Type B pancreatic cell (in vitro differentiated cells): ENCODE measurements at places on chromosomes 5 and 9. TPM values are rescaled to one million over a fixed set of nuclear protein-coding genes. Genes with fewer than 3 reads are reported as not detected.

DNA sequence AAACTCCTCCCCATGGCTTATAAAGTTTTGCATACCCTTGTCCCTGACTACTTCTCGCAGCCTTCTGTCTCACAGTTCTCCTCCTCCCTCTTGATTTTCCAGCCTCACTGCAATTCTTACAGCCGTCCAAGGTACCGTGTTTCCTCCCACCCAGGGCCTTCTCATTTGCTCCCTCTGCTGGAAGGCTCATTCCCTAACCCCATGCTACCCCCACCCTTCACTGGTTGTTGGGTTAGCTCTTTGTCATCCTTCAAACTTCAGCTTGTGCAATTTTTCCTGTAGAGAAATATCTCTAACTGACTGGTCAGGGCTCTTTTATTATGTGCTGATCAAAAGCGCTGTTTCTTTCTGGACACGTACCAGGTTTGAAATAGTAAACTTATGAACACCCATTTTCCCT lies 329.2 kb downstream of the EBF1 start:
- no peak for DNase-seq

The TRIM52 gene
- 10.1 and 14.1 TPM in 2 replicates for total RNA-seq

The DOK3 gene
- total RNA-seq, result 6.2 and 6.9 TPM in 2 replicates

GRCh38 chr9:122695696-122696095 lies 20.8 kb downstream of the OR1L3 start:
- DNase-seq, result no peak

The SLC22A4 gene
- total RNA-seq, result 1.3 and 2.0 TPM in 2 replicates

DNA sequence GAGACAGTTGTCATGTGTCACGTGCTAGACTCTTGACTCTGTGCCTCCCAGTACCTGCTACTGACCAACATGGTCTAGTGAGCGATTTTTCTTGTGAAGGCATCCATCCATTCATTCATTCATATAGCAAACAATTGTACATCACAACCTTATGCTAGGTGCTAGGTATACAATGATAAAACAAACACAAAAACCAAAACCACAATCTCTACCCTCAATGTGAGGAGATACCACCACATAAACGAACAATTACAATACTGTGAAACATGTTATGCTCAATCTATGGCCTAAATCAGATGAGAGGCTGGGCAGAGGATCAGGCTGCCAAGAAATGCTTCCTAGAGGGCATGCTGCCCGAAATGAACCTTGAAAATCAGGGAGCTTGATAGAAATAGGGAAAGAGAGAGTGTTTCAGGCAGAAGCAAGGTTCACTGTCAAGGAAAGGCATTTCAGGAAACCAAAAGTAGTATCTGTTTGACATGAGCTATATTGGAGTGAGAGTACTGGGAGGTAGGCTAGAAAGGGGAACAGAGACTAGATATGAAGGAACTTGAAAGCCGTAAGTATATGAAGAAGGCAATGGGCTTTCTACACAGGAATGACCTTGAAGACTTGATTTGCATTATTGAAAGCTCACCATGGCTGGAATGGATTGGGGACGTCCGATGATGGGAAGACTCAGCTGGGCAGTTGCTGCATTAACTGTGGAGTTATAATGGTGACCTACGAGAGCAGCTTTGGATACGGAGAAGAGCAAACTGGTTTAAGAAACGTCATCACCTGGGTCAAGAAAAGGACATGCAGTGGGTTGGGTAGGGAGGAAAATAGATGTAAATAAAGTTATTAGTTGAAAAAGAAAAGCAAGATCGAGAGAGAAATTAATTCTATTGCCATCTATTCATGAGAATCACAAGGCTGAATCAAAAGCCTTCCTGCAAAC lies 90.1 kb downstream of the THBS4 start:
- DNase-seq, result no peak

GRCh38 chr5:14118551-14119320 lies 24.4 kb upstream of the TRIO start:
- no peak for DNase-seq

The FOXD4L4 gene
- total RNA-seq, result 0.51 TPM in 1 of 2 replicates, not detected in the other

GRCh38 chr9:137771580-137771979 lies 106.0 kb upstream of the CACNA1B start:
- no peak for DNase-seq

- no peak for DNase-seq
Observed at GRCh38 chr9:114559830-114560513, 27.6 kb upstream of the ATP6V1G1 start.

DNA sequence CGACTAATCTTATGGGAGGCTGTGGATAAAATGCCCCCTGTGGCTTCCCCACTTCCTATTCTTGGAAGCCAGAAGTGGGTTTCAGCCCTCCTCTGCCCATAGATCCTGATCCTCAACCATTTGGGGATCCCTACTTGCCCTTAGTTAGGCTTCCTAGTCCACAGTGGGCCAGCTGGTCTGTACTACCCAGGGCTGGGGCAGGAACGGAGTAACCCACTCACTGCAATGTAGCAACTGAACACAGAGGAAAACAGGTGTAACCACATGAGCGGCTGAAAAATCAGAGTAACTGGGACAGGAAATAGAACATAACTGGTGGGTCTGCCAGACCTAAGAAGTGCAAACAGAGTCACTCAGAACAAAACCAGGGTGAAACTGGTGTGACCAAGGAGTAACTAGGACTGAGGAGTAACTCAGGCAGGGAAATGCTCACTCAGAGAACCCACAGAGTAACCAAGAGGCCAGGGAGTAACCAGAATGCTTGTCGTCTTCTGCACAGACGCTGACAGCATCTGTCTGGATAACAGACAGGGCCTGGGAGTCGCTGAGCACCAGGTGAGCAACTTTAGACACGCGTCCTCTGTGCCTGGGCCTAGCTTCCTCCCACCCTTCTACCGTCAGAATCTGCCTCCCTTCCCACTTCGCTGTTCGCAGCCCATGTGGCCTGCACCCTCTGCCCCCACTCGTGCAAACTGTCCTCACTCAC lies 1.0 kb downstream of the AQP3 start:
- no peak for DNase-seq

DNA sequence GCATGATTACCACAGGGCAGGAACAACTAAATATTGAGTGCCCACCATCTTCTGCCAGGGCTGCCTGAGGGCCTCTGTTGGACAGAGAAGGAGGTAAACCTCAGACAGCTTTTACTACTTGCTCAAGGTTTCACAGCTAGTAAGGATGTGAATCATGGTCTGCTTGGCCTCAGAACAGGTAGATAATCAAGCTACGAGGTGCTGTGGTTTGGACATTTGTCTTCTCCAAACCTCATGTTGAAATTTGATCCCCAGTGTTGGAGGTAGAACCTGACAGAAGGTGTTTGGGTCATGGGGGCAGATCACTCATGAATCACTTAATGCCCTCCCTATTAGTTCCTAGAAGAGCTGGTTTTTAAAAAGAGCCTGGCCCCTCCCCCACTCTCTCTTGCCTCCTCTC lies 541.2 kb upstream of the TRPC7 start:
- no peak for DNase-seq

DNA sequence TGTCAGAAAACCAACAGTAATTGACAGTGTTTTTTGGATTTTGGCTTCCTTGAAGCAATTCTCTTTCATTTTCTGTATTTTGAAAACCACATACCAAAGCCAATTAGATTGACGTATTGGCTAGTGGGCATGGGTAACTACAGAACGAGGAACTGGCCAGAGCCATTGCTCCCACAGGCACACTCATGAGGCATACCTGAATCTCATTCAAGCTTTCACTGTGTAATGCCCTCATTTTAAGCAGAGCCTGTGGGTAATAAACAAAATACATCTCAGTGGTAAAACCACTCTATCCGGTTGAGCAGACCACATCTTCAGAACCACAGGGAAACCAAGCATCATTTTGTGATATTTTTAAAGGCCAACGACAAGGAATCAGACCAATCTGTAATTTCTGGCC lies 394.1 kb downstream of the ZNF608 start:
- no peak for DNase-seq

The INSL6 gene
- not detected in 2 replicates for total RNA-seq

DNA sequence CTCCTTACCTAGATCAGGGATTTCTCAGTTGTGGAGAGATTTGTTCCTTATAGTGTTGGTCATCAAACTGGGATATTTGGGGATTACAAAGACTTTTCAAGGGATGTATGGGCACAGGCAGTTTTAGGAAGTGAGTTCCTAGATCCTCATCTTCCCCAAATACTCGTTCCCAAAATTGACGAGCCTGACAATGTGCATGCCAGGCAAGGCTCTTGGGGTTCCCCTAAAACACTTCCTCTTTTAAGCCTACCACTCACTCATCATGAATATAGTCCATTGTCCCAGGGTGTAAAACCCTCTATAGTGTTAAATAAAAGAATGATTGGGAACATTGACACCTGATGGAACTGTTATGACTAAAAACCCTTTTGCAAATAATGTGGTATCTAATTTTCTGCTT lies 26.4 kb downstream of the PDCD1LG2 start:
- DNase-seq, result no peak

DNA sequence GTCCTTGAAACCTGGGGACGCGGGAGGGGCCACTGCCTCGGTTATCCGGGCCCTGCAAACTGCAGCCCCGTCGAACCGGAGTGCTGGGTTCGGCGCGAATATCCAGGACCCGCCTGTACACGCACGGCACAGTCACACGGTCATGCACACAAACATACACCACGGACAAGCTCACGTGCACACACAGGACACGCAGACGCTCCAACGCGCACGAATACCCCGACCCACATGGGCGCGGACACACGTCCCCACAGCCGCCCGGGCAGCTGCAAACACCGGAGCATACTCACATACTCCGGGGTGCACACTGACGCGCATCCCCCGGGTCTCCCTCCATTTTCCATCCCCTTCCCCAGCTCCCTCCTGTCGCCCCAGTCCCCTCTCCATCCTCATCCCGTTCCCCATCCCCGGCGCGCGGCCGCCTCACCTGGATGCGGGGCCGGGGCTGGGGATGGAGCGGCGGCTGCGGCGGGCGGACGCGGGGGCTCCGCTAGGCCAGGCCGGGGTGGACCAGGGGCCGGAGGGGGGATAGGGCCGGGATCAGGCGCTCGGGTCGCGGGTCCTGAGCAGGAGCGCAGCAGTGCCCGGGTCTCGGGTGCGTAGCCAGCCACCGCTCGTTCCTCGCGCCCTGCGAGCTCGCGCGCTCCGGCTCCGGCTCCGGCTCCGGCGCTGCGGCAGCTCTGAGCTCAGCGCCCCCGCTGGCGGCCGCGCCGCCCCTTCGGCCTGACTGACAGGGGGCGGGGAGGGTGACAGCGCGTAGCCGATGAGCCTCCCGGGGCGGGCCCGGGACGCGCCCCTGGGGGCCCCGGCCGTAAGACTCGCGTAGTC lies at the start of the genes EIF4E1B and SNCB:
Gene EIF4E1B (plus strand): TSS at position 823 of the 828 bp plus-strand sequence. CDS start 12,113 bp downstream, outside the sequence.
Gene SNCB (minus strand): TSS at position 682 of the 828 bp plus-strand sequence. CDS start 880 bp downstream, outside the sequence.
- DNase-seq, result no peak

The CDH9 gene
- 0.68 TPM in 1 of 2 replicates, not detected in the other for total RNA-seq

GRCh38 chr5:132549576-132549975 lies 6.3 kb upstream of the IL5 start:
- no peak for DNase-seq

GRCh38 chr9:131668057-131668438 lies 71.8 kb downstream of the RAPGEF1 start:
- DNase-seq, result no peak

- no peak for DNase-seq
Observed at GRCh38 chr5:136594416-136594815, 229.1 kb upstream of the TRPC7 start.

The GABRB2 gene
- total RNA-seq, result 2.5 and 6.6 TPM in 2 replicates
